ENCODE measurements at places on chromosomes 6 and 20.

- DNase-seq: no peak
Observed at GRCh38 chr20:48815537-48815936, 12.3 kb downstream of the PREX1 start.

- DNase-seq: no peak
Observed at GRCh38 chr6:25913741-25914140, 16.8 kb downstream of the SLC17A2 start.

- no peak for DNase-seq
Observed at GRCh38 chr6:152428126-152428525, 209.0 kb downstream of the SYNE1 start.

DNA sequence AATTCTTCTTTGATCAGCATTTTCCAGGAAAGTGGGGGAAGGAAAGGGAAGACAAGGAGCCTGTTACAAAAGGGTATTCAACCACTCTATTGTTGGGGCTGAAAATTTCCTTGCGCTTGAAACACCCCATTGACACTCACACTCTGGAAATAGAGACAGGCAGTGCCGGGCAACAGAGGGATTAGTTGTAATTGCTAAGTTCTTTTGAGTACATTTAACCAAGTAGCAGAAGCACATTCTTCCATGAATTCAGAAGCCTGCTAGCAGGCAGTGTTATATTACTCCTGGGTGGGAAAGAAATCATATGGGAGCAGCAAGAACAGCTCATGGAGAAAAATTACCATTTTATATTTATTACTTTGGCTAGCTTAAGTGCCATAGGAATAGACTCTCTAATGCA, 745.5 kb downstream of the C6orf118 start:
- no peak for DNase-seq

DNA sequence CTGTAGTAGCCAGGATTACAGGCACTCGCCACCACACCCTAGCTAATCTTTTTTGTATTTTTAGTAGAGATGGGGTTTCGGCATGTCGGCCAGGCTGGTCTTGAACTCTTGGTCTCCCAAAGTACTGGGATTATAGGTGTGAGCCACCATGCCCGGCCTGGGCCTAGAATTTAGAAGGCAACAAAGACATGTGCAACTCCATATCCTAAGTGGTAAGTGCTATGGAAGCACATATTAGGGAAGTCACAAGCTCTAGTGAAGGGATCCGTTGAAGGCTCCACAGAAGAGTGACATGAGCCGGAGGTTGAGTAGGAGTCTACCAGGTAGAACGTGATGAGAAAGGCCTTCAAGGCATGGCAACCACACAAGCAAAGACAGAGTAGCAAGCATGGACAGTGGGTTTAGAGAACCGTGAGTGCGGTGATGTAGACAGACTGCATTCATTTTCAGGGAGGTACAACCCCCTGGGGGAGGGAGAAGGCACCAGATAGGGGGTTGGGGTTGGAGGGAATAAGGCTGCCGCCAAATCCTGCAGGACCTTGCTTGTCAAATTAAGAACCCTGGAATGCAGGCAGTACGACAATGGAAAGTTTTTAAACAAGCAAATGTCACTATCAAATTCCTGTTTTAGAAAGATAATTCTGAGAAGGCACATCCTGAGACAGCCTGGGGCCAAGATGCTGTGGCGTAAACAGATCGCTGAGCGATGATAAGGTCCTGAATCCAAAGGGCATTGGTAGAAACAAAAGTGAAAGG, 50.2 kb downstream of the ARHGAP18 start:
- DNase-seq: no peak

- no peak for DNase-seq
Observed at GRCh38 chr20:18971121-18971520, 157.5 kb downstream of the SCP2D1 start.

DNA sequence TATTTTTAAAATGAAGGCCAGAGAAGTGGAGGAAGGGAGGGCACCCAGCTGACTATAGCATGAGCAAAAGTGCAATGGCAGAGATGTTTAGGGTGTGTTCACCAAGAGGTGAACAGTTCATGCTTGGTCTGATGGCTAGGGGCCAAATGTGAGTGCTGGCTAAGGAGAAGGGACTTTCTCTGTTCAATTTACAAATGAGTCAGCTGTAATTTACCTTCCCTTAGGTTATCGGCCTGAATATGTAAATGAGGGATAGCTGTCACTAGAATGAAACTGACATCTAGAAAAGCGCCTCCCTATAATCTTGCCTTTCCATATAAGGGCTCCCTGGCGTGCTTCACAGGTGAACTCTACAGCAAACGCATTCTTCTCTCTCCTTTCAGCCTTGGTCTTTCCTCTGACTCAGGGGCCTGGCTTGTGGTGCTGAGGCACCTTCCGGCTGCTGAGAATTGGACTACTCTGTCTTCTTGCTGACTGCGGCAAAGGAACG, 114.7 kb upstream of the BACH2 start:
- peak; percentile 49 for DNase-seq

- no peak for DNase-seq
Observed at GRCh38 chr6:65505736-65506135, 201.3 kb downstream of the EYS start.

- no peak for DNase-seq
Observed at GRCh38 chr6:116412270-116412669, 41.5 kb downstream of the DSE start.

DNA sequence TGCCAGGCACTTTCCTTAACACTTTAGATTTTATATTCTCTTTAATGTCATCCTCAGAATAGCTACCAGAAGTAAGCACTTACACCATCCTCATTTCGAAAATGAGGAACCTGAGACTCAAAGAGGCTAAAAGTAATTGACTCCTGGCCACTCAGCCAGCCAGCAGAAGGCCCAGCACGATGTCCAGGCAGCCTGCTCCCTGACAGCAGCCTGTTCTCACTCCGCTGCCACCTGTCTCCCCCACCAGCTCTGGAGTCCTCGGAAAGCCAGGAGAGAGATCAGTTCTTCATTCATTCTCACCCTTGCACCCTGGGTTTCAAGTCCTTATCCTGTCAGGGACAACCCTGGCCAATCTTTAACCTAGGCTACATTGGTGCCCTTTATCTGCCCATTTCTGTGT, 174.0 kb downstream of the SASH1 start:
- no peak for DNase-seq

GRCh38 chr20:2804041-2804828, 3.8 kb upstream of the CPXM1 start:
- peak; percentile 15 for DNase-seq

GRCh38 chr20:52096117-52096516, 95.5 kb downstream of the ZFP64 start:
- no peak for DNase-seq

DNA sequence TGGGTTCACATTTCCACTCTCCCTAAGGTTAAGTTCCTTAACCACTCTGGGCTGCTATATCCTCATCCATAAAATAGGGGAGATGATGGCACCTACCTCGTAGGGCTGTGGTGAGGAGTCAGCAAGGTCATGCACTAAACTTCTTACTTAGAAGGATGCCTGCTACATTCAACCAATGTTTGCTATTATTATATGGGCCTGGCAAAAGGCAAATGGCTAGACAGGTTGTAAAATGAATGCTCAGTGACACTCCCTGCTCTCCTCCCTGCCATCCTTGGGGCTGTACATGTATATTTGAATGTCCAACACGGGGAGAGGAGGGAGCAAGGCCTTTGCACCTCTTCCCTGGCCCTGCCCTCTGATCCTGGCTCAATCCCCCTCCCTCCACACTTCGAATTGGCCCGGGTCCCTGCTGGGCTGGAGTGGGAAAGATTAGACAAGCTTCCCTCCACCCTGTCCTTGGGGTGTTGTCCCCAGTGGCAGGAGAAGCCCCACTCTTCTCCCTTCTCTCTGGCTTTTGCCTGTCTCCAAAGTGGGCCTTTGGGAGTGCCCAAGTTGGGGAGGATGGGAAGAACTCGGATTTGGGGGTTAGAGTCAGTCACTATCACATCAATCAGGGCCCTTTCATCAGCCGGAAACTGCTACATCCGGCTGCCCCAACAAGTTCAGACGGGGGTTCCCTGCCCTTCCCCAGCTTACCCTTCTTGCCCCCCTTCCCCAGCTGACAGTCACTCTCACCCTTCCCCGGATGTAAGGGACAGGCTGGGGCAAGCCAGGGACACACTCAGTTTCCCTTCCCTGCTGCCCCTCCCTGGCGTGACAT, 36.3 kb upstream of the VEGFA start:
- DNase-seq: no peak

DNA sequence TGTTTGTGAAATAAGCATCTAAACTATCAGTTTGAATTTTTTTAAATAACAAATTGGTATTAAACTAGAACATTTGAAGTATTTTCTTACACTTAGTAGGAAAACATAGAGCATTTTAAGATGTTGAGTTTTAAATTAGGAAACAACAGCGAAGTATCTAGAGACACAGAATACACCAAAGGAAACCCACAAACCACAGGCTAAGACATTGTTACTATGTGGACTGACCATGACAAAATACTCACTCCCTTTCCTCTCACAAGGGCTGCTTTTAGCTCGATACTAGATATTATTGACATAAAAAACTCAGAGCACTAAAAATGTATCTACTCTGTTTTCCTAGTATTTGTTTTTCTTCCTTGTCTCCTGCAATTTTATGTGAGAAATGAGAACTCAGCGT, 266.0 kb upstream of the CITED2 start:
- DNase-seq: no peak

GRCh38 chr6:137727216-137727765, 139.8 kb upstream of the TNFAIP3 start:
- no peak for DNase-seq

GRCh38 chr6:9985481-9985880, 429.4 kb downstream of the TFAP2A start:
- DNase-seq: no peak

DNA sequence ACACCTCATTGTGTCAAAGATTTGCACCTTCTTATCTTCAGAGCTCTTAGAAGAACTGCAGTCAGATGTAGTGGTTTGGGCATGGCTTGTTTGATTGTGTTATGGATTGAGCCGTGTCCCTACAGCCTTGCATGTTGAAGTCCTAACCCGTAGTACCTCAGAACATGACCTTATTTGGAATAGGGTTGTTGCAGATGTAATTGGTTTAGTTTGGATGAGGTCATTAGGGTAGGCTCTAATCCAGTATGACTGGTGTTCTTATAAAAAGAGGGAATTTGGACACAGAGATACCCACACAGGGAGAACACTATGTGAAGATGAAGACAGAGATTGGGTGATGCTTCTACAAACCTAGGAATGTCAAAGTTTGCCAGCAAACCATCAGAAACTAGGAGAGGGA, 35.4 kb upstream of the PHACTR2 start:
- no peak for DNase-seq

DNA sequence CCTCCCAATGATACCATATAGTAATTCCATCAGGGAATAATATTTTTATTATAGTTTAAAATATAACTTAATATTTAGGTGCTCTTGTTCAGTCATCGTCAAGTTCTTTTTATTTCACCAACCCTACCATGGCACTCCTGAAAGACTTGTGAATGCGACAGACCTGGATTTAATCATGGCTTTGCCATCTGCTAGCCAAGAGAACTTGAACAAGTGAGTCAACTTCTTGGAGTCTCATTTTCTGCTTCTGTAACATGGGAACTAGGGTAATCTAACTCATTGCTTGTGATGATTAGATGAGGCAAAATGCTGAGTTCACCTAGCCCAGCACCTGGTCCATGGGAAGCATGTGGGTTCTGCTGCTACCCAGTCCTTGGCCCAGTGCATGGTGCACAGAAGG, 62.9 kb downstream of the ESR1 start:
- DNase-seq: no peak

- no peak for DNase-seq
Observed at GRCh38 chr6:88114838-88115237, 51.3 kb downstream of the CNR1 start.

DNA sequence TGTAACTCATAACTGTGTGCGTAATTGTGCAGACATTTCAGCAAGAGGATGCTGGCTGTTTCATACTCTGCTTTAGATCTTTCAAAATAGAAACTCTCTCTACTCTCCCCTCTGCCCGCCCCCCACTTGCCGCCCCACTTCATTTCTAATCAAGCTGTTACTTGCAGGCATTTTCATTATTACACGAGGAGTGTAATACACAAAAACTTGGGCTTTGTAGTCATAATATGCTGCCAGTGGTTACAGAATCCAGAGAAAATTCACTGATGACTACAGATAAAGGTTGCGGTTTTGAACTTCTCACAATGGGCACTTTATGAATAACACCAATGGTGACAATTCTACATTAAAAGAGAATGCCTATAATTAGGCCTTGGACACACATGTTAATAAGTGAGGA, 194.0 kb upstream of the POU3F2 start:
- no peak for DNase-seq

DNA sequence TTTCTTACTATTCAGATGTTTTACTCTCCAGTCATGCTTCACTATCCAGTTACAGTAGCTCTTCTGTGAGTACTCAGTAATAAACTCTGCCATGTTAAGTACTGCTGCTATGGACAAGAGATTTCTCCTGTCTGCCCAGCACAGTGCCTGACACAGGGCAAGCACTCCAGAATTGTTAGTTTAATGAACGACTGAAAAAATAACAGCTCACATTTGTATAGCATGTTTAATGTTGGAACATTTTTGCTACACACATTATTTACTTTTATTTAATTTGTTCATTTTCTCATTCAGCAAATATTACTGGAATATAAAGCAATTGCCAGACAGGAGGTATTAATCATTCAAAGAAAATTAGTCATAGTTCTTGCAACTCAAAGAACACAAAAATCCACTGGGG, 142.6 kb upstream of the HMGN3 start:
- no peak for DNase-seq

GRCh38 chr20:32155017-32155981, 45.8 kb downstream of the TM9SF4 start:
- no peak for DNase-seq

DNA sequence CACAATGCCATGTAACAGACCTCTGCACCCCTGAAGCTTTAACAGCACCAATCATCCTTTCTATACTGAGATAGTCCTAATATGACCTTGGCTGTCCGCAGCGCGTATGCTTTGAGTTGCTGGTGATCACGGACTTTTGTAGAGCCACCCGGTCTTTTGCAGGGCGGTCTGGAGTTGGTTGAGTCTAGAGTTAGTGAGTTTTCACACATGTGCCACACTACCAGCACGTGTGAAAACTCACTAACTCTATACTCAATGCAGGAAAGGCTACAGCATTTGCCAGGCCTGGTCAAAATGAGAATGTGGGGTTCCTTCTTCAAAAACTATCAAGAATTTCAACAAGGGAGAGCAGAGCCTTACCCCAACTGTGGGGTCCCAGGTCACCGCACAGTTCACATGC, 14.6 kb downstream of the AGPAT4 start:
- no peak for DNase-seq

GRCh38 chr6:121548131-121548530, 112.7 kb downstream of the GJA1 start:
- no peak for DNase-seq

DNA sequence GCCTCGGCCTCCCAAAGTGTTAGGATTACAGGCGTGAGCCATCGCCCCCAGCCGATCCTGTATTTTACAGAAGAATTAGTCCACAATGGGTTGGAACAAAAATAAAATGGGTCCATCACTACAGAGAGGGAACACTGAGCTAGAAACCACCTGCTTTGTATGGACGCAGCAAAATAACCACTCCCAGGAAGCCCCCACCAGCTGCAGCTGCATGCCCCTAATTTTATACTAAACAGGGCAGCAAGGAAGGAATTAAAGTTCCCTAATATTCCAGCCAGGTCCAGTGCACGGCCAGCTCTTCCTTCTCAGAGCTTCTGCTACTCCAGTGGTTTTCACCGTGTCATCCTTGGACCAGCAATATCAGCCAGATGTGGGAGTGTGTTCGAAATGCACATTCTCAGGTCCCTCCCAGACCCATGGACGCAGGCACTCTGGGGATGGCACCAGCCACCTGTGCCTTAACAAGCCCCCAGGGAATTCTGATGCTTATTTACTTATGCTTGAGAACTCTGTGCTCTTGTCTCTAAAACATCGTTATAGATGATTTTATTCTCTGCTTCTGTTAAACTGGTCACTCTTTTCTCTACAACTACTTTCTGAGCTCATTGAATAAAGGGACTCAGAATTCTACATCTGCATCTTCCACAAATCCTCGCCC, 189.5 kb upstream of the SLC24A3 start:
- no peak for DNase-seq

Measured in 8988T (cell line).